ENCODE measurements at places on chromosomes 12 and 14. TPM values are rescaled to one million over a fixed set of nuclear protein-coding genes. Genes with fewer than 3 reads are reported as not detected.

DNA sequence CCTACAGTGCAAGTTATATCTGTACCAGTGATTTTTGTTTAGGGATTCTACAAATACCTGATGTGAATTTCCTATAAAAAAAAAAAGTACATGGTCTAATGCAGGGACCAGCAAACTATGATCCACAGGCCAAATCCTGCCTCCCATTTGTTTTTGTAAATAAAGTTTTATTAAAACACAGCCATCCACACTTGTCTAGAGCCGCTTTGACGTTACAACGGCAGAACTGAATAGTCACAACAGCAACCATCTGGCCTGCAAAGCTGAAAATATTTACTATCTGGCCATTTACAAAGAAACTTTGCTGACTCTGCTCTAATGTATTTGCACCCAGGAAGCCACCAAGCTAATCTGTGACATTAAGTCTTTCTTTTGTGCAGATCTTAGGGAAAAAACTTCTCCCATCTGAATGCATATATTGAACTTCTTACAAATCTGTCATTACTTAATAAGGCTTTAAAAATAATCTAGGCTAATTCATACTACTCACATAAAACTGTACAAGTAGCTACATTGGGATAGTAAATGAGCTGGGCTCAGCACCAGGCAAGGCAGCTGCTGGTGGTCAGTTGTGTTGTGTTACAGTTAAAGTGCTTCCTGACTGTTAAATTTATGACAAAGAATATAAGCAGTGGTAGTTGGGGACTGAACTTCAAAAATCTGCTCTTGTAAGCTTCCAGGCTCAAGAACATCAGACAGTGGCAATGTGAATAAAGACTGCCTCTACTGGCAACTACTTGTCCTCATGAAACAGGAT is 303.3 kb downstream of the MED13L start:
- peak overlapping the region; percentile 17 for H3K27ac ChIP-seq
- peaks cover 7% of the 10 kb centered on the region for H3K36me3 ChIP-seq
- no peak overlapping the region for H3K4me3 ChIP-seq

- no peak for DNase-seq
- H3K4me1 ChIP-seq, result no peaks in the 10 kb centered on the region
- no peak overlapping the region for H3K27ac ChIP-seq
- no peak overlapping the region for H3K4me3 ChIP-seq
Observed at GRCh38 chr12:52820521-52820920, 6.6 kb upstream of the KRT4 start.

DNA sequence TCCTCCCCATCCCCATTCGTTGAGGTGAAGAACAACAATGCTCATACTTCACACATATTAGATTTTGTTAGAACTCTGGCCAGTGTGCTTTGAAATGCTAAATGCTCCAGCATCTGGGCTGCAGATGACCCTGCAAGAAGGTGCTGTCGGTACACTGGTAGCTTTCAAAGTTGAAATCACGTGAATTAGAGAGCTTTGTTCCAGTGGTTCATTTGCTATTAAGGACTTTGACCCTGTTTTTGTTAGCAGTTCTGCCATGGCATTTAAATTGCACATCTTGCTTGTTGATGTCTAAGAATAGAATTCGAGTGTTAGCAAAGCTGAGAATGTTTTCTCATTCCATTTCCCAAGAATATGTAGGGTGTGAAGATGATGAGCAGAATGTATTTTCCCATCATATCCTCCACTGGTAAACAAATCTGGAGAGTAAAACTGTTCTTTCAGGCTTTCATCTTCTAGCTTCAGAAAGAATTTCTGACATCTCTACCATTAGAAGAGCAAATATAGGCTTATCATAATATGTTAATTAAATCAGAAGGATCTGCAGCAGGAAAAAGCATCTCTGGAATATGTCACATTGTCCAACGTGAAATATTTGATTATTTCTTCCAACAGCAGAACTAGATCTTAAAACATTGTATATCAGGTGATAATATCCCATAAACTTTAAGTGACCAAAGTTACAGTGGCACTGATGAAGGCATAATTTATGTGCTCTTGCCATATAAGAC is 98.8 kb upstream of the PDE3A start:
- no peaks in the 10 kb centered on the region for H3K36me3 ChIP-seq
- no peak for DNase-seq
- H3K4me1 ChIP-seq, result no peaks in the 10 kb centered on the region
- H3K4me3 ChIP-seq, result no peak overlapping the region
- no peak overlapping the region for H3K27ac ChIP-seq
- H3K27me3 ChIP-seq, result no peaks in the 10 kb centered on the region

DNA sequence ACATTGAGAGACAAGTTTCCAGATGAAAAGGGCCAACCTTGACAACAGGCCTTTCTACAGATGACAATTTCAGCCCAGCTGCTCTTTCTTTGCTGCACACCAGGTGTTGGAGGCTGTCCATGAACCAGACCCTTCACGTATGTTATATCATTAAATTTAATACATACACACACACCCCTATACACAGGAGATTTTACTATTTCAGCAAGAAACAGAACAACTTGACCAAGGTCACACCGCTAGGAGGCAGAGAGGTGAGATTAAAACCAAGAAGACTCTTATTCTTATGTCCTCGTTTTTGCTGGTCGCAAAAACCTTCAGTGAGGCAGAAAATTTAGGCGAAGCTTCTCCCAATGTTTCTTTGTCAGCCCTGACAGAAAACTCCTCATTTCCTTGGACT is 1585.9 kb downstream of the AACS start:
- H3K4me3 ChIP-seq, result no peak overlapping the region
- no peaks in the 10 kb centered on the region for H3K36me3 ChIP-seq
- H3K27me3 ChIP-seq, result no peaks in the 10 kb centered on the region
- no peaks in the 10 kb centered on the region for H3K4me1 ChIP-seq
- DNase-seq, result no peak

GRCh38 chr12:105761075-105761474 is 377.7 kb downstream of the NUAK1 start:
- H3K36me3 ChIP-seq, result no peaks in the 10 kb centered on the region
- peak; percentile 72 for DNase-seq
- no peak overlapping the region for H3K27ac ChIP-seq
- peaks cover 16% of the 10 kb centered on the region for H3K4me1 ChIP-seq

RNASE7 gene
- not detected for total RNA-seq
